ENCODE measurements at places on chromosomes 11 and 22.

- no peak for DNase-seq
Observed at GRCh38 chr22:32969502-32969901, 88.7 kb downstream of the SYN3 start.

- no peak for DNase-seq
Observed at GRCh38 chr11:89347071-89347470, 144.1 kb downstream of the NOX4 start.

DNA sequence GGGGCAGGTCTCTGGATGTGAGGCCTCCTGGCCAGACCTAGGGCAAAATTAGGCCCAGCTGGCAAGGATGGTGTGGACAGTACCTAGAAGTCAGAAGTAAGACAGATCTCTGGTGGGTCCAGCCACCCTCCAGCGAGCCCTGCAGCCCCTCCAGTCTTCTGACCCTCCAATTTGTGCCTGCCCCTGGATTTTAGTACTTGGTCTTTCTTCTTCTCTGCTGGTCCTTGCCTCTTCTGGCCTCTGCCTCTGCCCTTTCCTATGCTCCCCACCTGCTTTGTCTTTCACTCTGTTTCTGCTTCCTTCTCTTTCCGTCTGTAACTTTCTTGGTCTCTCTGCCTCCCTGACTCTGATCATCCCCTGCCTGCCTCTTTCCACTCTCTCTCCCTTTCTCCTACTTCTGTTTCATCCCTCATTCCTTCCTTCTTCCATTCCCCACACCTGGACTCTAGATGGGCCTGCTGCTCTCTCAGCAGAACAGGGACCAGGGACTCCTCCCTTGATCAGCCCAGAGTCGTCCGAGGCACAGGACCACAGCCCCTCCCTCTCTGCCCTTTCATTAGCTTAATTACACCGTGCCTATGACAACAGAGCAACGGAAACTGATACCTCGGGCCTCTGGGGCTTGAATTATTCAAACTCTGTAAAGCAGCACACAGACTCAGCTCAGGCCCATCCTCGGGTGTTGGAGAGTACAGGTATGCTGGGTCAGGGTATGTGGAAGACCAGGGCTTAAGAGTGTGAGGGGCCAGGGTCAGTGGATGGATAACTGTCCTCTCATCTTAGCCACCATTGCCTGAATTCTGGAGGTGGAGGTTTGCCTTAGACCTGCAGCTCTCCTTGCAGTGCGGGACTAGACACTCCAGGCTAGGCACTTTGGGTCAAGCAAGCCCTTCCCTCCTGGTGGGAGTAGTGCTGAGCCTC, at the start of gene CHRNA10:
Gene CHRNA10 (minus strand): TSS at position 51 of the 921 bp plus-strand sequence. CDS start 72 bp downstream, outside the sequence.
- DNase-seq: no peak

DNA sequence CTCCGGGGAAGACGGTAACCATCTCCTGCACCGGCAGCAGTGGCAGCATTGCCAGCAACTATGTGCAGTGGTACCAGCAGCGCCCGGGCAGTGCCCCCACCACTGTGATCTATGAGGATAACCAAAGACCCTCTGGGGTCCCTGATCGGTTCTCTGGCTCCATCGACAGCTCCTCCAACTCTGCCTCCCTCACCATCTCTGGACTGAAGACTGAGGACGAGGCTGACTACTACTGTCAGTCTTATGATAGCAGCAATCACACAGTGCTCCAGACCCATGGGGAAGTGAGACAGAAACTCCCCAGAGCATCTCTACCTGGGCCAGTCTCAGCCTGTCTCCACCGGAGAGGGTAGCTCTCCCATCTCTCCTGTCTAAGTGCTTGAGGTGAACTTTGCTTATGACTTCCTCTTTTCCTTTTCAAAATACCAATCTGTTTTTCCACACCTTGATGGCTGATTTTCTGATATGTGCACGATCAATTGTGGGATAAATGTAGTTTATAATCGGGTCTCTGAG, 48.5 kb upstream of the VPREB1 start:
- DNase-seq: no peak

- DNase-seq: no peak
Observed at GRCh38 chr11:86984701-86985100, 29.5 kb upstream of the FZD4 start.

DNA sequence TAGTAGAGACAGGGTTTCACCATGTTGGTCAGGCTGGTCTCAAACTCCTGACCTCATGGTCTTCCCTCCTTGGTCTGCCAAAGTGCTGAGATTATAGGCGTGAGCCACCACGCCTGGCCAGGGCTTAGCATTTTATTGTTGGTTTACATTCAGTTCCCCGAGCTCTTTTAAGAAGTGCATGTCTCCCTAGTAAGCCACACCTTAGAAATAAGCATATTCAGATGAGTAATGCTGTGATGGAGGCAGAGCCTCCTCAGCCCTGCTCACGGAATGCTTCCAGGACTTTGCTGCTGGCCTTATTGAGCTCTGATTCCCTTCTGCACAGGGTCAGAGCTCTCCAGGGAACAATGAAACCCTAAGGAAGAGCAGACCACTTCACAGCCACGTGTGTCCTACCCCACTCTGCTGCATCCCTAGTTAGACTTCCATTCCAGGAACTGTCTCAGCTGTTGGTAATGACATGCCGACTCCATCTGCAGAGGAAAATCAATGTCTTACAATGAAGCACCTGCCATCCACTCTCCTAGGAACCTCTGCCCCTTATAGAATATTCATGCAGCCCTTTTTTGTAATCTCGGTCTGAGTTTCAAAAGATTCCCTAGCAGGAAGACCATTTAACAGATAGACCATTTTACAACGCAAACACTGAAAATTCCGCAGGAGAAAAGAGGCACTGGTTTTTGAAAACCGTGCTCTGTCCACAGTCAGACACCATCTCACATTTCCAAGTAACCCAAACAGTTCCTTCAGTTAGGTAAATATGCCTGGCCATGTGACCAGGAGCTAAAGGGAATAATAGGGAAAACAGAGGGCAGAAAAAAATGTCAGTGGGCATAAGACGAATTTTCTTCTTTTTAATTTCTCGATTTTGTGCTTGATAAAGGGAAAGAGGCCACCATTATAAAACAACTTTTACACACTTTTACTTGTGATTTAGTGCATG, 1.7 kb upstream of the JAM3 start:
- no peak for DNase-seq

DNA sequence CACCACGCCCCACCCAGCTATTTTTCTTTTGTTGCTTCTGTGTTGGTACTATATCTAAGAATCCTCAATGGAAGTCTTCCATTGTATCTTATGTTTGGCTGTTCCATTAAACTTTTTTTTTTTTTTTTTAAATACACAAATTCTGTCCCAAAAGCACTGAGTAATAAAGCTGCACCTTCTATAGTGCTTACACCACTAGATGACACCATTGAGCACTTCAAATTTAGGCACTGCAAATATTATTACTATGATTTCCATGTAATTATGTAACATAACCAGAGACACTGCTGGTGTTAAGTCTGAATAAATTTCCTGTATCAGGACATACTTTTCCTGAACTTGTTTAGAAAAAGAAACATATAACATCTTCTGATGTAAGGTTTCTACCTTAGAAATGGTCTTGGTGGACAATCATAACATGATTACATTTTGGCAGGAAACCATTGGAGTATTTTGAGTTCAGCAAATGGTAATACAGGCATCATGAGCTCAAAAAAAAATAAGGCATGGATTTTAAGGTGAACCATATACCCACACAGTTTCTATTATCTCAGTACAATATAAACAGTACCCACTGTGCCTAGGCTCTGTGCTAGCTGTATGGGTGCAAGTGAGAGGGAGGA, 110.5 kb downstream of the ATG16L2 start:
- DNase-seq: peak; percentile 54

- peak; percentile 71 for DNase-seq
Observed at GRCh38 chr22:46622081-46622521, 1.9 kb downstream of the GRAMD4 start.

DNA sequence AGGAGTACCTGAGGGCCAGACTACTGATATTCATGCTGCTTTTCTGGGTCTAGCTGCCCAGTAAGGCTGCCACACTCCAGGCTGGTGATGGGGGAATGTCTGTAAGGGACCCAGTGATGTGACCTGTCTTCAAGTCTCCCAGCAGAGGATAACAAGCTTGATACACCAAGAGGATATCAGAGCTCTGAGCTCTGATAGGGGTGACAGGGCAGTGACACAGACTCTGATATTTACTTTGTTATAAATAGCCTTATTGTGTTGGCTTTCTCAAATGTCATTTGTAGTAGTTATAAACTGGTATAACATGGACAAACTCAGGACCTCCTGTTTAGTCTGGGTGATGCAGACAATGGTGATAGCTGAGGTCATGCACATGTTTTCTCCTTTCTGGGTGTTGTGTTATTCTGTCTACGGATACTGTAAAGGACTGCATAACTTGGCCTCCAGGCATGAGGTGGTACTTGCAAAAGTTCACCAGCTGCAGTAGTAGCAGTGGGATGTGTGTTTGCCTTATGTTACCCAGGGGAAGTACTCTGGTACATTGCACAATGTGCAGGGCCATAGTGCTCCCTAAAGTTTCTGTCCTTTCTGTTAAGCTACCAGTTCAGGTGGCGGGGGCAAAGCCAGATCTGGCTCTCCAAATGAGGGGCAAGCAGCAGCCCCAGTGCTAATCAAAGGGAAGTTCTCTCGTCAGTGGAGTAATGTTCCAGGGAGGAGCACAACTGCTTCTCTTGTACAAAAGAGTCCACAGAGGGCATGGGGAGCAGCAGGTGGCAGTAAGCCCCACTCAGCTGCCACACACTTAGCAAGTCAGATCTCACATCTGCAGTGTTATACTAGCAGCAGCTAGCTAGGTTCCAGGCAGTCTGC, 812.2 kb downstream of the JRKL start:
- DNase-seq: no peak

- peak; percentile 97 for DNase-seq
Observed at GRCh38 chr11:61742391-61742790, 10.0 kb upstream of the MYRF start.

- no peak for DNase-seq
Observed at GRCh38 chr22:19648419-19648929, 65.8 kb upstream of the SEPTIN5 start.

- DNase-seq: no peak
Observed at GRCh38 chr11:132448334-132448995, 1078.0 kb downstream of the NTM start.

GRCh38 chr11:61503135-61503770, 5.3 kb upstream of the LRRC10B start:
- no peak for DNase-seq

DNA sequence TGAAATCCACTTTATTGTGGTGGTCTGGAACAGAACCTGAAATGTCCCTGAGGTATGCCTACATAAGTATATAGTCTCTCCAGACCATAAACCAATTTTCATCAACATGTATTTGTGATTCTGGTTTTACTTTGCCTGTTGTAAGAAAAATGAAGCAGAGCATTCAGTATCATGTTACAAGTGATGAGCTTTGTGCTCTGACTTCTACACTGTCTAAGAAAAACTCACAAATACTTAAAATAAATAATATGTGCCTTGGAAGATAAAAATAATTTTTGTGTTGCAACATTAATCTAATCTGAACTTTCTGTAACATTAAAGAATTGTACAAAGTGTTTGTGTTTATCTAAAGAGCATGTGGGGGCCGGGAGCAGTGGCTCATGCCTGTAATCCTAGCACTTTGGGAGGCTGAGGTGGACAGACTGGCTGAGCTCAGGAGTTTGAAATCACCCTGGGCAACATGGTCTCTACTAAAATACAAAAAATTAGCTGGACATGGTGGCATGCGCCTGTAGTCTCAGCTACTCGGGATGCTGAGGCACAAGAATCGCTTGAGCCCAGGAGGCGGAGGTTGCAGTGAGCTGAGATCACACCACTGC, 219.5 kb downstream of the SOX6 start:
- no peak for DNase-seq

GRCh38 chr11:74506823-74507222, 13.3 kb upstream of the LIPT2 start:
- no peak for DNase-seq

DNA sequence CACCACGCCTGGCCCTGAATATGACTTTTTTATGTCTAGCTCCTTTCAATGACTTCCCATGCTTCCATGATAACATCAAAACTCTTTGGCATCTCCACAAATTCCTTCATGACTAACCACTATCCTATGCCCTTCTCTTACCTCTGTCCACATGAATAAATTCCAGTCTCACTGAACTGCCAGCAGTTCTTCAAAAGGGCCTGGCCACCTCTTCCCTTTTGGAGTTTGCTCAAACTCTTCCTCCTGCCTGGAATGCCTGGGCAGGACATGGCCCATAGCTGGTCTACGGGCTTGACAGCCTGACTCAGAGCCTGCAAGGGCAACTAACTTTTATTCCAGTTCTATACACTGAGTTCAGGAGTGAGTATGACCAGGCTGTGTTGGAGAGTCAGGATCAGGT, 41.8 kb upstream of the ZBTB16 start:
- no peak for DNase-seq

DNA sequence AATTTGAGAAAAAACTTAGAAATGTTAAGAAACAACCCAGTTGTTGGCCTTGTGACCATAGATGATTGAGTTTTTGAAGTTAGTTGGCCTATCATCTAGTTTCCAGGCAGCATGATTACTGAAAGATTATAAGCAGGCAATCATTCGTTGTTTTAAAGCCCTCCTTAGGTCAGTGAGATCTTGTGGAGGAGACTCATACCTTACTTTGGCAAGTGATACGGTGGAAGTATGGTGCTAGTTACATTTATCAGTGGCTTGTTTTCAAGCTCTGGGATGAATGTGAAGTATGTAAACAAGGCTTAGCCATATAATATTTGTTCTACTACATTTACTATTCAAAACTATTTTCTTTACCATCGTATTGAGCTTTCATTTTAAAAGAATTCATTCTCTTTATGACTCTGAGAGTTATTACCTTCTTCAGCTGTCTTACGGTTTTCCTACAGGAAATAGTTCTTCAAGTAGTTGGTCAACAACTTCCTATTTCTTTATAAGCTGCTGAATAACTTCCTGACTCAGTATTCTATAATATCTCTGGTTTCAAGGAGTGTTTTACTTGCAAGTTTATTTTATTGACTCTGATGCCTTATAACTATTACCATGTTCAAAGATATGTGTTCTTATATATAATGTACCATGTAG, 7.3 kb downstream of the YAP1 start:
- DNase-seq: no peak

DNA sequence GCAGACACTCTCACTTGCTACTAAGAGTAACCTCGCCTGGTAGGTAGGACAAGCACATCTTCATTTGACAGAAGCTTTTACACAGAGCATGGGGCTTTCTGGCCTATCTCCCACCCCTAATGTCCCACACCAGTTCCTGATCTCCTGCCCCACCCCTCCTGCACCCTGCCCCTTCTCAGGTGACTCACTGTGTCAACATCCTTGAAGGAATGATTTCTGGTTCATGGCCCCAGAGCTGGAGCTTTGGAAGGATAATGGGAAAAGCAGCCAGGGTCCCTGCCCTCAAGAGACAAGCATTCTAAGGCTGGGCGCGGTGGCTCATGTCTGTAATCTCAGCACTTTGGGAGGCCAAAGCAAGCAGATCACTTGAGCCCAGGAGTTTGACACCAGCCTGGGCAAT, 47.2 kb downstream of the LRFN4 start:
- no peak for DNase-seq

GRCh38 chr11:134700101-134700640, 288.1 kb upstream of the B3GAT1 start:
- no peak for DNase-seq

GRCh38 chr11:63532117-63532516, 4.5 kb upstream of the PLAAT4 start:
- no peak for DNase-seq

- DNase-seq: no peak
Observed at GRCh38 chr11:106152013-106152412, 74.6 kb downstream of the AASDHPPT start.

GRCh38 chr11:90536301-90536700, 313.5 kb upstream of the CHORDC1 start:
- DNase-seq: no peak

- DNase-seq: no peak
Observed at GRCh38 chr22:20002128-20002527, 14.5 kb downstream of the ARVCF start.

- DNase-seq: no peak
Observed at GRCh38 chr11:34267417-34267816, 90.4 kb downstream of the ABTB2 start.

Data from inflammatory macrophage (primary cell).